ENCODE measurements at places on chromosomes 5 and 9.

DNA sequence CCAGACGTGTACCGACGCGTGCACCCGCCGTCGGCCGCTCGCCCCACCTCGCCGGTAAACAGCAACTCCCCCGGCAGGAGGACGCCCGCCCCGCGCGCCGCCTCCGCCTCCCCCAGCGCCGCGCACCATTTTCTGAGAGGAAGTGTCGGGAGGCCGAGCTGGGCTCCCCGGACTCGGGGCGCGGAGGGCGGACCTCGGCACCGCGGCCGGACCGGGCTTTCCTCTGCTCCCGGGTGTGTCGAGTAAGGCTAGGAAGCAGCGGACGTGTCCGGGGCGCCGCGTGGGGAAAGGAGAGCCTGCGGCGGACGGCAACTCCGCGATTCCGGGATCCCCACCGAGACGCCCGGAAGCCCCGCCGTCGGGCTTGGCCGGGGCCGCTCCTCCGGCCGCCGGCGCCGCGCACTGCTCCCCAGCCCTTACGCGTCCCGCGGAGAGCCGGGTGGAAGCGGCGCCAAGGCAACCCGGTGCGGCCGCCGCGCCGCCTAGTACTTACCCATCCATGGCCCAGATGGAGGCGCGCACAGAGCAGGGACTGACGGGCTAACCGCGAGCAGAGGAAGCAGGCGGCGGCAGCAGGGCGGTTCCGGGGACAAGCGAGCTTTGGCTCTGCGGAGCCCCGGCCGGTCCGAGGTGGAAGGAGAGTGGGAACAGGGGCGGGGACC lies at the start of gene PTBP3:
PTBP3 (minus strand) TSS at position 643 of the 662 bp plus-strand sequence. CDS start 35,754 bp downstream, outside the sequence.
- peak; percentile 19 for DNase-seq

- no peak for DNase-seq
Observed at GRCh38 chr9:125758986-125759763, 12.0 kb downstream of the PBX3 start.

- no peak for DNase-seq
Observed at GRCh38 chr5:1792842-1793266, 6.8 kb downstream of the MRPL36 start.

DNA sequence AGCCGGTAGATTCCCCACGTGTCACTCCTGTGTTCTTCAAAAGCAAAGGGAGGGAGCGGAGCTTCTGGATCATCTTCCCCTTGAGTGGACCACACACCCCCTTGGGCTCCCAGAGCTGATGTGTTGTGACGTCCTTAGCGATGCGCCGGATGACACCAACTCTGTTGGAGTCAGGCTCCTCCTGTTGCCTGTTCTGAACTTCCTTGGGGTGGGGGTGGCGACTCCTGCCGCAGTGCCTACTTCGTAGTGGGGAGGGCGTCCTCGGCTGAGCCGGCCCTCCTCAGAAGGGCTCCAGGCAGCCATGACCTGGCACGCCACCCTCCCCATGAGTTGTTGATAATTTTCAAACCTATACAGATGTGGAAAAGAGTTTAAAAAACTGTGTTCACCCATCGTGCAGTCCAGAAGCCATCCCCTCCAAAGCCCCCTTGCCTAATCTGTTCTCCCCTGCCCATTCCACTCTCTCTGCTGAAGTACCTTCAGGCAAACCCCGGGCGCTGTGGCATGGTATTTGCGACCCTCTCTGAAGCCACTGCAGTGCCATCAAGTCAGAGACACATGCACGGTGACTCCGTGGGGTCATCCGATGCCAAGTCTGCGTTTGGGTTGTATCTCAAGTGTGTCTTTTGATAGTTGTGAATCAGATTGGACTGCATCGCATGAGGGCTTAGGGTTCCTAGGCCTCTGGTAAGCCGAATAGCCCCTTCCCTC lies 16.7 kb downstream of the EXOC3 start:
- no peak for DNase-seq

- no peak for DNase-seq
Observed at GRCh38 chr5:140258016-140258415, 44.9 kb downstream of the PFDN1 start.

DNA sequence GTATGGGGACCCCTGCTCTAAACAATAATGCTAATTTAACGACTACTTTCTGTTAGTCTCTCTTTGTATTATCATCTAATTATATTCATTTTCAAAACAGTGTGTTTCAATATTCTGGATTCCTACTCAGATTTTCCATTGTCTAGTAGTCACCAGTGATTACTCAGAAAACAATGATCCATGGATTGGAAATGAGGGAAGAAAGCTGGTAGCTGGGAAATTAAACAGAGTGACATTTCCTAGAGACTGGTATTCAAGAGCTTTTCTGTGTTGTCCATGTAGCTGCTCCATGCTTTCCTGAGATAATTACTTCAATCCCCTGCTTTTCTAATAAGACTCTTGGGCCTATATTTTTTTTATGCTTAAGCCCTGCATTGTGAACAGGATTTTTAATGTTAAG lies 1862.1 kb upstream of the C9orf72 start:
- no peak for DNase-seq

DNA sequence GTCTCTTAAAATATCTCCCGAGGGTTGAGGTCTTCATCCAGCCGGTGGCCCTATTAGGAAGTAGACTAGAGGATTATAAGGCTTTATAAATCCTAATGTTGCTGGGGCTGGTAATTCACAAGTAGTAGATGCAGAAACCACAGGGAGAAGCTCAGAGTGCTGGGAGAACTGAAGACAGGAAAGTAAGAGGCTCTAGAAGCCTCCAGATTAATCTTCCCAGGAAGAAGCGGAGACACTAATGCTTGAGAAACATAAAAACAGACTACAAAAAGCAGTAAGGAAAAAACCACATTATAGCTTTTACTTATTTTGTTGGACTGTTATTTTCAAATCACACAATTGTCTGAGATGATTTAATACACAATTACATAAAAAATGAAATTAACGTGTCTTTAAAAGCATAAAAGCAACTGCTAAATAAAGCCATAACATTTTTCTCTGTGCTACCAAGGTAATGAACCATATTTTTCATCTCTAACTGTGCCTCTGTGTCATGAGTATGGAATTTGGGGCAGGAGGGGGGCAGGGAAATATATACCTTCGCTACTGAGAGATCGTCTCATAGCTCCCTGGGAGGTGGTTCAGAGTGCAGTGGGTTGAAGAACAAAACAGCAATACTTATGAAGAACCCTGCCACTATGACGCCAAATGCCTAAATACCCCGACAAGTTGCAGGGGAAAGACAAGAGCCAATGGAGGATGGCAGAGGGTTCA lies 806.2 kb upstream of the WWC1 start:
- DNase-seq = no peak

DNA sequence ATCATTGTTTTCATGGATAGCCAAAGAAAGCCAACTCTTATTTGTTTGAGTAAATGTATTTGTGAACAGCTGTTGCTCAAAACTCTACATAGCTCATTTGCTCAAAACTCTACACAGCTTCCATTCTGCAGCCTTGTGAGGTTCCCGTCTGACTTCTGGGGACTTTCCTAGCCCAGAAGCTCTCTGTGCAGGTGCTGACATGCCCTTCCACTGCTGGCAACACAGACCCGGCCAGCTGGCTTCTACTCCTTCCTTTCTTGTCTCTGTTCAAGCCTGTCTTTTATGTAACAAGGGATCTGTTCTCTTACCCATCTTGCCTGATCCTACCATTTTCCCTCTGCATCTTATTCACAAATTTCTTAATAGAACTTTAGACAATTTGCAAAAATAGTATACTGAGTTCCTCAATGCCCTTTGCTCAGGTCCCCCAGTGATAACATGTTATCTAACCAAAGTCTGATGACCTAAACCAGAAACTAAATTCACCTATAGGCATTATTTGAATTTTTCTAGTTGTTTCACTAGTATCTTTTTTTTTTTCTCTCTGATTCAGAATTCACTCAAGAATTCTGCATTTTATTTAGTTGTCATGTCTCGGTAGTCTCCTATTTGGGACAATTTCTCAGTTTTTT lies 556.5 kb upstream of the SEMA6A start:
- DNase-seq = no peak

- DNase-seq = no peak
Observed at GRCh38 chr5:178201221-178201926, 3.0 kb upstream of the HNRNPAB start.

DNA sequence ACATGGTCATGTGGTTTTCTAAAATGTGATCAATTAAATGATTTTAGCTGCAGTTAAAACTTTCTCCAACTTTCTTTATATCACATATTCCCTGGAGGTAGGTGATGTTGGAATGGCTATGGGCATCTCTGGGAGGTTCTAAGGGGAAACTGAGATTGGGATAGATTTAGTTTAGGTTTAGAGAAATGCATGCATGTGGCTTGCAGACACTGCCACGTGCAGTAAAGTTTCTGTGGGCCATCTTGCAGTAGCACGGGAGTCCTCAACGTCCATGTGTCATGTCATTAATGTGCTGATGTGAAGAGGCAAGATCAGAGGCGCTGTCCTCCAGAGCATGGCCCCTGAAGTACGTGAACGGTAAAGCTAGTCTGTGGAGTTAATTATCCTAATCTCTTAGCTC lies 532.7 kb downstream of the SEMA5A start:
- DNase-seq = no peak
